Activated T-helper 17 cell treated with anti-CD3 and anti-CD28 coated beads, Interleukin-2, amount 50 U/mL, for 72 hours (primary cell): ENCODE measurements at places on chromosomes 6 and 20.

DNA sequence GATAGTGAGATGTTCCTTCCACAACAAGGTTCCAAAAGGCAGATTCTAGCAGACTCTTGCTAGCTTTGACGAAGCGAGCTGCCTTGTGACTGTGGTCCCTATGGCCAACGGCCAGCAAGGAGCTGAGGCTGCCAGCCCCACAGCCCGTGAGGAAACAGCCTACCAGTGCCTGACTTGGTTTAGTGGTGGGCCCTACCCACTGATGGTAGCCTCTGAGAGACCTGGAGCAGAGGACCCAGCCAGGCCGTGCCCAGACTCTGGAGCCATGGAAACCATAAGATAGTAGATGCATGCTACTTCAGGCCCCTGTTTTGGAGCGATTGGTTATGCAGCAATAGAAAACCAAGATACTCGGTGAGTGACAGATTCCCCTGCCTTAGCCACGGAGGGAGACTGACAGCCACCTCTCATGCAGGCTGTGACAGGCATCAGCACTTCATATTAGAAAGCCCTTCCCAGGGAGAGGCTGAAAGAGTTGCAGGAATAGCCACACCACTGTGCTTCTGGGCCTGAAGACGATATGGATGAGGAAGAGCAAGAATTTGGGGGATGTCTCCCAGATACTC is 19.2 kb downstream of the PSMG4 start:
- no peak for ATAC-seq

GRCh38 chr6:152463164-152463563 is 174.0 kb downstream of the SYNE1 start:
- no peak for ATAC-seq

- no peak for ATAC-seq
These were observed 99.9 kb downstream of the CAP2 start for GRCh38 chr6:17493286-17493685.

DNA sequence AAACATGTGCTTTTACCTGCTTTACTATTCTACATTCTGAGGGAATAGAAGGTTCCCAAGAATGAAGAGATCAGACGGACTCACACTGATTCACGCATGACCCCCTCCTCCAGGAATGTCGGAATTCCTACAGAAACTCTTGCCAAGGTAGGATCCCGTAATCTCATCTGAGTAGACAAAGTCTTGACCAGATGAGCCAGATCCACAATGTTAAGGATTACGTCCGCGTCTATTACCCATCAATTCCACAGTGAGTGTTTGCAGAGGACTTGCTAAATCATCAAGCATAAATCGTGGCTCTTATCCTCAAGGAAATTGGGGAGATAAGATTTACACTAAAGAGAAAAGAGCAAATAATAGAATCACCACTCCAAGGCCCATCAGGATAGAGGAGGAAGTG is 245.9 kb upstream of the FOXQ1 start:
- no peak for ATAC-seq

DNA sequence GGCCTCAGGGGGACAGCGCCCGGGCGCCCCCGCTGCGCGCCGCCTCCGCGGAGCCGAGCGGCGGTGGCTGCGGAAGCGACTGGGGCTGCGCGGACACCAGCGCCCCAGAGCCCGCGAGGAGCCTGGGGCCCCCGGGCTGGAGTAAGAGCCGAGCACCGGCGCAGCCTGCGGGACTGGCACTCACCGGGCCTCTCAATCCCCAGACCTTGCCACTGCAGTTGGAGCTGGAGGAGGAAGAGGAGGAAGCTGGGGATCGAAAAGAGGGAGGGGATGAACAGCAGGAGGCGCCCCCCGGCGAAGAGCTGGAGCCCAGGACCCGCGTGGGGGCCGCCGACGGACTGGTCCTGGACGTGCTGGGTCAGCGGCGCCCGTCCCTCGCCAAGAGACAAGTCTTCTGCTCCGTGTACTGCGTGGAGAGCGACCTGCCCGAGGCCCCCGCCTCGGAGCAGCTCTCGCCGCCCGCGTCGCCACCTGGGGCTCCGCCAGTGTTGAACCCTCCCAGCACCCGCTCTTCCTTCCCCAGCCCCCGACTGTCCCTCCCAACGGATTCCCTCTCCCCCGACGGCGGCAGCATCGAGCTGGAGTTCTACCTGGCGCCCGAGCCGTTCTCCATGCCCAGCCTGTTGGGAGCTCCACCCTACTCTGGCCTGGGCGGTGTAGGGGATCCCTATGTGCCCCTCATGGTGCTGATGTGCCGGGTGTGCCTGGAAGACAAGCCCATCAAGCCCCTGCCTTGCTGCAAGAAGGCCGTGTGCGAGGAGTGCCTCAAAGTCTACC is 590 bp downstream of the RNF217 start:
- peak; percentile 52 for ATAC-seq

- ATAC-seq, result no peak
These were observed 117.2 kb upstream of the CD93 start for GRCh38 chr20:23203310-23203709.

GRCh38 chr6:90596967-90597539 is 10.2 kb upstream of the MAP3K7 start:
- no peak for ATAC-seq

GRCh38 chr6:27806981-27807440 is 105.2 kb downstream of the OR2B2 start:
- no peak for ATAC-seq

GRCh38 chr6:93307505-93308409 is 111.6 kb downstream of the EPHA7 start:
- ATAC-seq, result no peak

- no peak for ATAC-seq
These were observed 32.7 kb downstream of the CENPW start for GRCh38 chr6:126372626-126373025.
